ENCODE measurements at places on chromosomes 2 and 18.

GRCh38 chr2:38672445-38673391, 6.8 kb downstream of the GALM start:
- DNase-seq, result no peak

DNA sequence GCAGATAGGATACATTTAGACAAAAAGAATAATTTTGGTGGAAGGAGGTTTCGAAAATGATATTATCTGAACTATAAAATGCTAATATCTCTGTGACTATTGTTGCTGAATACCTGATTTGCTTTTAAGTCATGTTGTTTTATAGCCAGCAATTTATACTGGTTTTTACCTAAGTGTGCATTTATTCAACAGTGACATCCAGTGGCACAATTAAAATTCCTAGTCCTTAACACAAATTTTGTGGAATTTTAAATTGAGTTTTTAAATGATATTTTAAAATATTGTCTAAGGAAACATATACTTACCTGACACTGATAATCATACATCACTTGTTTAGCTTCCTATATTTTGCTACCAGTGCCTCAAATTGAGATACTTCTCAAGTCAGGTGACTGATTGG, 144.8 kb downstream of the ARHGAP28 start:
- DNase-seq, result no peak

- no peak for DNase-seq
Measured at GRCh38 chr2:45498661-45499550, 112.2 kb downstream of the SRBD1 start.

- no peak for DNase-seq
Measured at GRCh38 chr2:41597680-41598079, 450.1 kb upstream of the PKDCC start.

DNA sequence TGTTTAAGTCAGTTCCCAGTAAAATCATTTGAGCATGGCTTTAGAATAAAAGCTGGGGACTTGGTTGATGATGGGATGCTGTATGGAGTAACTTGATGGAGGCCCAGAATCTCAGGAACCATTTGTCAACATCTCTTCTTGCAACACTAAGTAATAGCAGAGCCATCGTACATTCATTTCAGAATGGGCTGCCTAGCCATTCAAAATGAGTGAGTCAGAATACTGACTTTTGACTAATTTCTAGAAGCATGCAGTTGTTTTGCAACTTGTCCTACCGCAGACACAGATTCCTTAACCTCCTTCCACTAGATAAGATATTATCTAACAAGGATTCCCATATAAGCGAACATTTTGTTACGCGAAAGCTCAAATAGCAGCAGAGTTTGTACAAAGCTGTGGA, 229.5 kb downstream of the CNTNAP5 start:
- no peak for DNase-seq

DNA sequence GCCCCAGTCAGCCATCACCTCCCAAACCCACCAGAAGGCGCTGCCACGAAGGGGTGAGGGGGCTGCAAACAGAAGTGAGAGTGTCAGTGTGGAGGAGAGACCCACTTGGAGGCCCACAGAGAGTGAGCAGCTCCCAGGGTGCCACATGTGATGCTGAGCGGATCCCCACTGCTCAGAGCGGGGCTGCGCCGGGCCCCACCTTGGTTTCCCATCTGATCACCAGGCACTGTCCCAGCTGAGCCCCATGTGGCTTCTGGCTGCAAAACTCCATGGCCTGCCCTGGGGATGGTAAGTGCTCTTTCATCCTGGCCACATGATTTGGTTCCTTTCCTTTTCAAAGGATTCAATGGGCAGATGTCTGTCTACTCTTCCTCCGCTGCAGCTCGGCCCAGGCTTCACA, 23.8 kb downstream of the SNORC start:
- DNase-seq, result no peak

DNA sequence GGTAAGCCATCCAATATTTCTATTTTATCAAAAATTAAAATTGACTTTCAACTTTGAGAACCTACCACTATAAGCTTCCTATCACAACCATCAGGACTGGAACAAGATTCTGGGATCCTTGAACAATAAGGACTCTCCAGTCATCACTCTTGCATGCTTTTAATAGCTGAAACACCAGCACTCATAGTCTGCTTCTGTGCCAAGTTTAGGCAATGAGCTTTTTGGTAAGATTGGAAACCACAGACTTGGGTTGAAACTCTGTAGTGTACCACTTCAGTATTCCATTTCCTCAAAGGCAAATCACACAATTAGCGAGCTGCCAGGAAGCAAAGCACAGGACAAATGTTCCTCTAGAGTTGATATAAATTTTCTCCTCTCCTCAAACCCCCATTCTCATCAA, 1065.8 kb upstream of the SLC39A10 start:
- no peak for DNase-seq

GRCh38 chr18:42520138-42520537, 565.1 kb downstream of the PIK3C3 start:
- DNase-seq, result no peak

- no peak for DNase-seq
Measured at GRCh38 chr2:120875431-120875830, 139.8 kb downstream of the GLI2 start.

GRCh38 chr2:111669928-111670695, 213.9 kb downstream of the ANAPC1 start:
- DNase-seq, result no peak

- no peak for DNase-seq
Measured at GRCh38 chr18:44117821-44118220, 562.9 kb upstream of the SETBP1 start.

DNA sequence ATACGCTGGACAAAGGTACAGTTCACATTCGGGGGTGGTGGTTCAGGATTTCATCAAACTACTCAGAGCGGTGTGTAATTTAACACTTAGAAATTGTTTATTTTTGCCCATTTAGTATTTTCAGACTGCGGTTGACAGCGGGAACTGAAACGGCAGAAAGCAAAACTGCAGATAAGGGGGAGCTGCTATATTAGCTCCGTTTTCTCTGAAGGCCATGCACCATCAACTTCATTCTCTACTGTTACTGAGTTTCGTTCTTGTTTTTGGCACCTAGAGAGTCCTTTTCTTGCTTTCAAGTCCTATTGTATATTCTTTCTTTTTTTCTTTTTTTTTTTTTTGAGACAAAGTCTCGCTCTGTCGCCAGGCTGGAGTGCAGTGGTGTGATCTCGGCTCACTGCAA, 121.5 kb upstream of the SP3 start:
- no peak for DNase-seq

GRCh38 chr2:54423213-54423612, 32.9 kb upstream of the SPTBN1 start:
- DNase-seq, result no peak

DNA sequence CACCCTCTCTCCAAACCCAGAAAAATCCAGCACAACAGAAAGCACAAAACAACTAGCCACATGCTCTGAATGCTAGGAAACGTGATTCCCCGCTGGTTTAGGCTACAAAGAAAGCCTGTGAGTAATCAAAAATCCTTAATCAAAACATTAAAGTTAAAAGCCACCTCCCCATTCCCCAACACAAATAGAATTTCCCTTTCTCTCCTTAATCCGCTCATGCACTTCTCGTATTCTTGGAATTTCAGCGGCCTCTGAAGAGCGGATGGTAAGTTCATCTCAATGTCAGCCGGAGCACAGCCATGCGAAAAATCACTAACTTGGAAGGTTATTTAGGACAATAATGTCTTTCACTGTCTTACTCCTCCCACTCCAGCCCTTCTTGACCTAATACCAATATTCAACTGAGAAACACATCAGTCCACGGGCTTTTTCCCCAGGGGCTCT, 126.7 kb downstream of the OSBPL1A start:
- DNase-seq, result no peak

DNA sequence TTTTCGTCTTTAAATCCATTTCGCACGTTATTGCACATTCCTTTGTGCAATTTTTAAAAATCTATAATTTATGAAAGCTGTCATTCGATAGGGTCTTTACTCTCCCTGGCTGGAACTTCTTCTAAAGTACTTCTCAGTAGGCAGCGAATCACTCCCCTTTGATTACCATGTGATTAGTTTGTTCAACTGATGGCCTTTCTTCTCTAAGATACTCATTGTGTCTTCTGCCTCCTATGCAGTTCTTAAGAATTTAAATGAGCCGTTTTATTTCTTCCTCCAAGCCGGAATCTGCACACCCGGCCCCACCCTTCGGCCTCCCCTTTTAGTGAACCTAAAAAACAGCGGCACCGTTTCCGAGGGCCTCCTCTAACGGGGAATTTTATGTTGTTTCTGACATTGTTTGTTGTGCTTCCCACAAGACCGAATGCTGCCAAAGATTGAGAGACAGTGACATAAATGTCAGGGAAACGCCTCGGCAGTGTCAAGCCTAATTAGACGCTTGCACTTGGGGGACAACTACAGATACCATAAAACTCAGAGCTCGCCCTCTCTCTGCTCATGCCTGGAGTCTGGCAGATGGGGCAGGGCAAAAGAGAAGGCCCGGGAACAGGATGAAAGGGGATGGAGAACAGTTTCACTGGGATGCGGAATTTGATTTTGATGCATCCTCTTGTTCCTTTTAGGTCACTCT, 255.3 kb downstream of the BCL11A start:
- no peak for DNase-seq

GRCh38 chr2:3768960-3769765, 65.8 kb downstream of the DCDC2C start:
- DNase-seq, result no peak

- DNase-seq, result no peak
Measured at GRCh38 chr2:83851066-83851465, 608.0 kb downstream of the SUCLG1 start.

- DNase-seq, result no peak
Measured at GRCh38 chr2:119255760-119256581, 32.3 kb downstream of the STEAP3 start.

DNA sequence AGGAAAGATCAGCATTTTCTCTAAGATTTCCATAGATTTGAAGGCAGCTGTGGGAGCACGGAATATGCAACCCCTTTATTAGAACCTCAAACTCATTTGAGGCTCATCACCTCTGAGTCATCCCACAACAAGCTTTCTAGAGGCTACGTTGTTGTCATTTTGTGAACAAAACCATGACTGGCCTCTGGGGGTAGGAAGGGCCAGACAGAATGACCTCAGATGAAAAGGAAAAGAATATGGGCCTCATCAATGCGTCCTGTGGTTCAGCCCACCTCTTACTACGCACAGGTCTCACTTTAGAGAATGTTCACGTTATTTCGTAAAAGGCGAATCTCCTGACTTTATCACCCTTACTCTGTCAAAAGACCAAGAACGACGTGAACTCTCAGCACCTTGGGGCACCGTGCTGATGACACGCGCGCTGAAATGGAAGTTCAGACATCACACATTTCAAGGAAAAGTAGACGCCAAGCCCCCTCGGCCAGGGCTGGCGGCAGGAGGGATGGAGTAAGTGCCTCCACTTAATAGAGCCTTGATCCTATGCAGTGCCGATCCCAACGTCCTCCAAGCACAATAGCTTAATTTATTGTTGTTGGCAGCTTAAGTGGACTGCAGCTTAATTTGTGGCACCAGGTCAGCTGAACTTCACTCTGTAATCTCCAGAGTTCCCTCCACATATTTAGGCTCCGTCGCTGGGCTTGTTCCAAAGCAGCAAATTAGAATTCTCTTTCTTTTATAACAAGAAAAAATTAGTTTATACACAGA, 208.3 kb downstream of the EIPR1 start:
- DNase-seq, result no peak

GRCh38 chr2:26770986-26771586, 7.0 kb downstream of the SLC35F6 start:
- no peak for DNase-seq

DNA sequence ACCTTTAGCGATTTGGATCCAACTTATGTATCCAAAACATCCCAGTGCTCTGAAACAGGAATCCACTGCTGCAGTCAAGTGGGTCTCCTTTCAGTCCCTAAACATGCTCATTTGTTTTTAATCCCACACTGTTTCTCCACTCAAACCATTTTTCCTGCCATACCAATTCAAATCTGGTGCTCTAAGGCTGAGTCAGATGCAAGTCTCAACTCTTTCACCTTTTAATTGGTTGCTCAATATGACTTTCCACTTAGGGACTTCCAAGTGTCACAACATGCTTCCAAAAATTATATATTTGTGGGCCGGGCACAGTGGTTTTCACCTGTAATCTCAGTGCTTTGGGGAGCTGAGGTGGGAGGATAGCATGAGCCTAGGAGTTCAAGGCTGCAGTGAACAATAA, 113.4 kb upstream of the TANK start:
- DNase-seq, result no peak

- DNase-seq, result no peak
Measured at GRCh38 chr2:166802475-166802874, 85.8 kb upstream of the XIRP2 start.

DNA sequence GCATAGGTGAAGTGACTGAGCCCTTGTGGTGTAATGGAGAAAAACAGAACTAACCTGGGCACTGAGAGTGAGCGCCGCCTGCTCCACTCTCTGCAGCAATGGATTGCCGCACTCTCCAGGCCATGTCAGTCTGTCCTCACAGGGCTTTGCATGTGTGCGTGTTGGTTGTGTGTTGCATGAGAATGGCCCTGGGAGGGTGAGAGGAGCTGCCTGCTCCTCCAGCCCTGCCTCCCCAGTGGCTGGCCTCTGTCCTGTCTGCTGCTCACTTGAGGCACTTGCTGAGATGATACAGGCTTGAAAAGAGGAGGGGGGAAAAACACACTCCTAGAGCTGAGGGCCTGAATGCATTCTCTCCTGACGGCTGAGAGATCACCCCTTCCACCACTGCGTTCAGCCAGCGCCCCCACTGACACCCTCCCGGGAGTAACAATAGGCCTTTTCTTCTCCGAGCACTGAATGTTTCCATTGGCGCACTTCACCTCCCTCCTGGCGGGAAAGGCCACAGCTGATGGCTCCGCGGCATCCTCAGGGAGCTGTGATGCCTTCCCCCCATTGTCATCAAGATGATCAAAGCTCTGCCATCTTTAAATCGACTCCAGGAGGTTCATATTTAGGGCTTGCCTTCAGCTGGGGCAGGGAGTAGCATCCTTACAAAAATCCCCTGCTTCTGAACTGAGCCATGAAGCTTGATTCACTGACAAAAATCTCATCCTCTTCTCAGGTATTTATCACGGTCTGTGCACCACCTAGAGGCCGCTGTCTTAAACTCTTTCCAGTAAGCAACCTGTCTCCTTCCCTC, 49.9 kb upstream of the DAPL1 start:
- no peak for DNase-seq

DNA sequence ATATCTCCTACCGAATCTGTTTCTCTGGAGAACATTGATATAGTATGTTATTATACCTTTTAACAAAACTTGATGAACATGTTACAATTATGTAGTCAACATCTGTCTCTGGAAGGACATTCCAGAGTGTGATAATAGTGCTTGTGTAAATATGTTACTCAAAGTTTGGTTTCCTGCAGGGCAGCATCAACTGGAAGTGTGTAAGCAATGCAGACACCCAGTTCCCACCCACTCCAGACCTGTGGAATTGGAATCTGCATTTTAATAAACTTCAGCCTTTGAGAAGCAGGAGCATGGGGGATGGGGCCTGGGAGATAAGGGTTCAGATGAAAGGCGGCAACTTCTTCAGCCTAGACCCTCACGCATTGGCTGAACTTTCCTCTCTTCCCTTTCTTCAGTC, 398.9 kb downstream of the RND3 start:
- no peak for DNase-seq

All from NCI-H1417 treated with DMSO at 0.1 percent for 48 hours (cell line).